ENCODE measurements at places on chromosomes 12 and 14.

GRCh38 chr12:24913130-24913529, 35.8 kb downstream of the BCAT1 start:
- DNase-seq = no peak

GRCh38 chr12:99957866-99958466, 26.8 kb downstream of the ANKS1B start:
- DNase-seq = no peak

- DNase-seq = no peak
Observed at GRCh38 chr12:95169368-95169767, 47.9 kb downstream of the FGD6 start.

- no peak for DNase-seq
Observed at GRCh38 chr12:120684523-120684932, 2.4 kb upstream of the MLEC start.

GRCh38 chr12:12870465-12870864, 20.9 kb upstream of the GPRC5A start:
- DNase-seq = no peak

DNA sequence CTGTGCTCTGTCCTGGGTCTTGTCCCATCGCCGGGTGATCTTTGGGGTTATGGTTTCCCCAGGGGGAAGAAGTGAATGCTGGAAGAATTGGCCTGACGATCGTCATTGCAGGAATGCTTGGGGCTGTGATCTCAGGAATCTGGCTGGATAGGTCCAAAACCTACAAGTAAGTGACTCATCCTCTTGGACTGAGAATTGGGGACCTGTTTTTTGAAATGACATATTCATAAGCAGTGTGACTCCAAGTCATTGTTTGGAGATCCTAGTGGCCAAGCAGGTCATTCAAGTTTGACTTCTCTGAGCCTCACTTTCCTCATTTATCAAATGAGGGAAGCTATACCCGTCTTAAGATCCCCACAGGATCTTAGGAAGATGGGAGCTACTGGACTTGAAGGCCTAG, 25.8 kb downstream of the ERG28 start:
- no peak for DNase-seq

DNA sequence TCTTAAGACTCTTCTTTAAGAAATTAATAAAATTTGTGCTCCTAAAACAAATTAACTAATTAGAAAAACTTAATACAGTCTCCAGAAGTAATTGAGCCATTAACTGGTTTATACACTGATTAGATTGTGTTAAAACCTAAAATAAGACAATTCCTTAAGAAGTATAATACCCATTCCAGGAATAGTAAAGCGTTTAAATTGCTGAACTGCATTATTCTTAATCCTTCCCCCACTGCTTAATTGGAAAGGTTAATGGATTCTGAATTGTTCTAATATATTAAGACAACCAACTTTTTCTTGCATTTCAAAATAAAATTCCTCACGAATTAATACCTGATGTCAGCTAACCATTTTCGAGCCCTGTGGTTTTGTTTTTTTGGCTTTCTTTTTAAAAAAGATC, 128.4 kb downstream of the KICS2 start:
- no peak for DNase-seq

- no peak for DNase-seq
Observed at GRCh38 chr12:123723011-123723410, 10.9 kb downstream of the ATP6V0A2 start.

DNA sequence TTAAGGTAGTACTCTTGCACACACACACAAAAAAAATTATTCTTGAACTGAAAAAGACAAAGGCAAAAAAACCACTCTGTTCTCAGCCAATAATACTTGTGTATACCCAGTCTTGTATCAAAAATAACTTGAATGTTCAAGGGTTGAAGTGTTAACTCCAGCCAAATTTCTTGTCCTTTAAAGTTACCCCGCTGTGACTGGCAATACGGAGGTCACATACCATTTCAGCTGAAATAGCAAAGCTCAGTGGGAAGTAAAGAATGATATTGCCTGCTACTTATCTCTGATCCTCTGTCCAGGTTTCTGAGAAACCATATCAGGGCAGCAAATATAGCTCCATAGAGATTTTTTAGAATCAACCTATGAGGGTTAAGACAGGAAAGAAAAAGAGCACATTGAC, 167.4 kb downstream of the C12orf50 start:
- DNase-seq = no peak

GRCh38 chr12:129064209-129064855, 211.1 kb downstream of the GLT1D1 start:
- DNase-seq = no peak

GRCh38 chr14:52733824-52734223, 3.9 kb downstream of the STYX start:
- no peak for DNase-seq

DNA sequence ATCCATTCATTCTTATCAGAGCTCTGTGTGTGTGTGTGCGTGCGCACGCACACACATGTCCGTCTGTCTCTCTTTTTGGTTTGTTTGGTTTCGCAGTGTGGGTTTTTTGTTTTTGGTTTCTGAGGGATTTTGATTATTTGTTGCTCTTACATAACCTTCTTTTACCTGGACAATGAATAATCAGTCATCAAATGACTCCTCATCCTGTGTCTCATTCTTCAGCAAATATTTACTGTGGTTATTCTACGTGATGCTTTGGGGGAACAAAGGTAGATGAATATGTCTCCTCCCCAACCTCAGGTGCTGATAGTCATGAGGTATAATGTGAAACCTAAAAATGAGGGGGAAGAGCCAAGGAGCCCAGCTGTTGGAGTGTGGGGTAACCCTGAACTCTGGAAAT, 92.4 kb downstream of the SAMD4A start:
- no peak for DNase-seq

GRCh38 chr14:50529288-50530179, 2.8 kb downstream of the MAP4K5 start:
- no peak for DNase-seq

- DNase-seq = no peak
Observed at GRCh38 chr14:93375673-93376156, 28.7 kb downstream of the COX8C start.

DNA sequence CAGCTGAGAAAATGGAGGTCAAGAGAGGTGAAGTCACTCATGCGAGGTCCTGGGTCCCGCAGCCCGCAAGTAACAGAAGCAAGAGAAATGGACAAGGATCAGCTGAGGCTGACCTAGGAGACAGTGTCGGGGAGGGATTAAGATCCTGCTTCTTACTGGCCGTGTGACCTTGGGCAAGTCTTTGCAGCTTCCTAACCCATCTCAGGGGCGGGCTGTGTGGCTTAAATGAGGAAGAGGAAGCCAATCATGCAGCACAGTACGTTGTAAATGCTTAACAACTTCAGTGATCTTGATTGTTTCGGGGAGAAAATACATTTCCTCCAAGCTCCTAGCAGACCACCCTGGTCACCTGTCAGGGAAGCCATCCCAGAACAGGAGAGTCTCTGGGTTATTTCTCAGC, 7.1 kb upstream of the PGF start:
- no peak for DNase-seq

DNA sequence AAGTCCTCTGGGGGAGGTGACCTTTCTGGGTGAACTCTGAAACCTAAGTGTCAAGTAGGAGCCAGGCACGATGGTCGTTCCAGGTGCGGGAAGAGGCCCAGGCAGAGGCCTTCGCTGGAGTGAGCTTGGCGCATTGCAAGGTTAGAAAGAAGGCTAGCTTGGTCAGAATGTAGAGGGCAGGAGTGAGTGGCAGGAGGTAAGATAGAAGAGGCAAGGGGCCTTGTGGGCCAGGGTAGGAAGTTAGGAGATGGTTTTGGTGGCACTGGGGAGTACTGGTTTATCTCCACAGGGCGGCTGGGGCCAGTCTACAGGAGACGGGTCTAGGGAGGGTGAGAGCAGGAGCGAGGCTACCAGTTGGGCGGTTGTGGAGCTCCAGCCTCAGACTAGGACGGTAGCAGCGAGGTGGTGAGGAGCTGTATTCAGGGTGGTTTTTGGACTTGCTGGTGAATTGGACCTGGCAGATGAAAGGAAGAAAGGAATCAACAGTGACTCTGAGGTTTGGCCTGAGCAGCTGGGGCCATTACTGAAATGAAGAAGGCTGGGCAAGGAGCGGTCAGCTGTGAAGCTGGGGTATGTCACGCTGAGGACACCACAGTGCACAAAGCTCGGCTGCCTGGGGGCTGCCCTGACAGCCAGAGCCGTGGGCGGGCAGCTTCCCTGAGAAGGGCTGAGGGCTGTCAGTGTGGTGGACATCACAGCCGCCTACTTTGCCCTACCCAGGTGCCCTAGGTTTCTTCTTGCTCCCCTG, 9.0 kb downstream of the MLXIP start:
- DNase-seq = no peak

DNA sequence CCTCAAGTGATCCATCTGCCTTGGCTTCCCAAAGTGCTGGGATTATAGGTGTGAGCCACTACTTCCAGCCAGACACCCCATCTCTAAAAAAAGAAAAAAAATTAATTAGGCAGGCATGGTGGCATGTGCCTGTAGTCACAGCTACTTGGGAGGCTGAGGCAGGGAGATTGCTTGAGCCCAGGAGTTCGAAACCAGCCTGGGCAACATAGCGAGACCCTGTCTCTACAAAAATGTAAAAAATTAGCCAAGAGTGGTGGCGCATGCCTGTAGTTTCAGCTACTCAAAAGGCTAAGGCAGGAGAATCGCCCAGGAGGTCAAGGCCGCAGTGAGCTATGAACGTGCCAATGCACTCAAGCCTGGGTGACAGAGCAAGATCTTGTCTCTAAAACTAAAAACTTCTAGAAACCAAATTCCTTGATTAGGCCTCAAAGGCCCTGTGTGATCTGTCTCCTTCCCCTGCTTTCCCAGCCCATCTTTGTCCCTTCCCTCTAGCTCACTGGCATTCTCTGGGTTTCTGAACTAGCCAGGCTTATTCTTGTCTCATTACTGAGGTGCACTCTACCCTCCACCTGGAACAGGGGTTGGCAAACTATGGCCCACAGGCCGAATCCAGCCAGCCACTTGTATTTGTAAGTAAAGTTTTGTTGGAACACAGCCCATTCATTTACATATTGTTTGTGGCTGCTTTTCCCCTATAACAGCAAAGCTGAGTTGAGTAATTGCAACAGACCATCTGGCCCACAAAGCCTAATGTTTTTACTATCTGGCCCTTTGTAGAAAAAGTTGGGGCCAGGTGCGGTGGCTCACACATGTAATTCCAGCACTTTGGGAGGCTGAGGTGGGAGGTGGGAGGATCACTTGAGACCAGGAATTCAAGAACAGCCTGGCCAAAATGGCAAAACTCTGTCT, 17.2 kb upstream of the TPCN1 start:
- DNase-seq = no peak

DNA sequence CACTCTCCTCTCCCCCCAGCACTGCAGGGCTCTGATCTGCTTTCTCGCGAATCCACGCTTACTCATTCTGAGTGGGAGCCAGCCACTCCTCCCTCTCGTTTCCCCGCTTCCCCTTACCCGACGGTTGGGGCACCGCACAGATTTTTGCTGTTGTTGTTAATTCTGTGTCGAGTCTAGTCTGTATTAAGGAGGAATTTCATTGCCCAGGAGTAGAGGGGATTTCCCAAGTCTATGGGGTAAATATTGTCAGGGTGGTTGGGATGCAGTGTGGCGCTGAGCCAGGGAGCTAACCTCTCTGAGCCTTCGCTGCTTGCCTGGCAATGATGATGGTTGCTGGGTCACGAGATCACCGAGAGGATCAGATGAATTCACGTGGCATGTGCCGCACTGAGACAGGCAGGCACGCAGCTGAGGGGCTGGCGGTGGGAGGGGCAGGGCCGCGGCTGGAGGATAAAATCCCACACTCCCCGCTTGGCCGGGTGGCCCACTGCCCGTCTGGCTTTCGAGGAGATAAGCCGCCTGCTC, 18.5 kb downstream of the NCOR2 start:
- DNase-seq = peak; percentile 36

DNA sequence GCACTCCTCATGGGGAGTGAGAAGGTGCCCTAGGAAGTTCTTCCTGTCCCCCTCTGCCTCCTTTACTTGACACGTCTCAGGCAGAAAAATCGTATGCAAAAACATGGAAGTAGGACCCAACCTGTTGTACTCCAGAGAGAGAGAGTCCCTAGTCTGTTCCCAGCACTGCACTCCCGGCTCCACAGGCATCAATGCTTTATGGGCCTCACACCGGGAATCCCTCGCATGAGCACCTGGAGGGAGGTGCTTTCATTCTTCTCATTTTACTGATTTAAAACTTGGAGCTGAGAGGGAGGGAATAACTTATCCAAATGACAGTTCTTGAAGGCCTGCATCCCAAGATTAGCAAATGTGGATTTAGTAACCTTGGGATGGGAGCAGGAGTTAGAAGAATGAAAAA, 1101.4 kb downstream of the BCL11B start:
- no peak for DNase-seq

GRCh38 chr12:128693771-128694170, 130.0 kb downstream of the SLC15A4 start:
- no peak for DNase-seq

- DNase-seq = no peak
Observed at GRCh38 chr14:69327507-69327906, 67.5 kb downstream of the GALNT16 start.

GRCh38 chr14:72742838-72743195, 151.1 kb downstream of the DPF3 start:
- DNase-seq = no peak

DNA sequence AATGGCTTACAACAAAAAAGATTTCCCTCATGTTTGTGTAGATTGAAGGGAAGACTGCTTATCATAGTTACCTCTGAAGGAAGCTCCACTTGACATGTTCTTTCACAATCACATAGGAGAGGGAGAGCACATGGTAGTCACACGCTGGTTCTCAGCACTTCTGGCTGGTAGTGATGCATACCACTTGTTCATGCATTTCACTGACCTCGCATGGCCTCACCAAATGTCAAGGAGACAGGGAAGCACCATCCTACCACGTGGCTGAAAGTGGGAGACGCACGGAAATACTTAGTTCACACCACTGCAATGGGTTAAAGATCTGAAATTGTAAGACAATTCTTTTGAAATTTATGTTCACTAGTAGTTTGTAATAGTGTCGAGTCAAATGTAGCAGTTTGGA, 74.0 kb downstream of the PDE3A start:
- no peak for DNase-seq

DNA sequence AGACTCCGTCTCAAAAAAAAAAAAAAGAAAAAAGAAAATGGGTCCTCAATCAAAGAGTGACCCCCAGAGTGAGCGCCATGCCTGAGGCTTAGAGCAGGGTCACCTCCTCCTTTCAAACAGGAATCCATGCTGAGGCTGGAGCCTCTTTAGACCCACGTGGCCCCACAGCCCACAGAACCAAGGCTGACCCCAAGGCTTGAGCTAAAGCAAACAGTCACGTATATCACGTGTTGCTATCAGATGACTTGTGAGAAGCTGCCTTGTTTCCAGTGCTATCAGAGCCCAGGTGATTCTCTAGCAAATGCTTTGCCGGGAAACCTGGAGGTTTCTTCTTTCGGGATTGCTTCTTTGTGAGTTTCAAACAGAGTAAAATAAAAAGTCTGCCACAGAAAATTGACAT, 31.7 kb upstream of the DYNC1H1 start:
- DNase-seq = no peak

GRCh38 chr14:106841701-106842100, 1315.3 kb downstream of the TMEM121 start:
- DNase-seq = no peak
